ENCODE measurements at places on chromosomes 2 and 18. TPM values are rescaled to one million over a fixed set of nuclear protein-coding genes. Genes with fewer than 3 reads are reported as not detected.

DNA sequence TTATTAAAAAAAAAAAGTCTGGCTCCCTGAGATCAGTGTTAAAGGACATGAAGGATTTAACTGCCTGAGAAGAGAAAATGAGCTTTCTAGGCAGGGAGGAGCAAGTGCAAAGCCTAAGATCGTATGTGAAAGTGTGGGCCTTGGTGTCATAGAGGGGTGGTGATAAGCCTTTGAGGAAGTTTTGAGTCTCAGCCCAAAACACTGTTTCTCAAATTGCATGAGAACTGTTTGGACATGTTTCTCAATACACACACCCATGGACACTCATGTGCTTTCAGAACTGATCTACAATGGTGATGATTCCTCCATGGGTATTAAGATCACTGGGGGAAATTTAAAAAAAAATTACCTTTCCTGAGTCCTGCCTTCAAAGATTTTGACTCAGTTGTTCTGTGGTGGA, 336.7 kb upstream of the RND3 start:
- DNase-seq, result no peak

ARHGEF33 gene
- 2.3 TPM for total RNA-seq

DNA sequence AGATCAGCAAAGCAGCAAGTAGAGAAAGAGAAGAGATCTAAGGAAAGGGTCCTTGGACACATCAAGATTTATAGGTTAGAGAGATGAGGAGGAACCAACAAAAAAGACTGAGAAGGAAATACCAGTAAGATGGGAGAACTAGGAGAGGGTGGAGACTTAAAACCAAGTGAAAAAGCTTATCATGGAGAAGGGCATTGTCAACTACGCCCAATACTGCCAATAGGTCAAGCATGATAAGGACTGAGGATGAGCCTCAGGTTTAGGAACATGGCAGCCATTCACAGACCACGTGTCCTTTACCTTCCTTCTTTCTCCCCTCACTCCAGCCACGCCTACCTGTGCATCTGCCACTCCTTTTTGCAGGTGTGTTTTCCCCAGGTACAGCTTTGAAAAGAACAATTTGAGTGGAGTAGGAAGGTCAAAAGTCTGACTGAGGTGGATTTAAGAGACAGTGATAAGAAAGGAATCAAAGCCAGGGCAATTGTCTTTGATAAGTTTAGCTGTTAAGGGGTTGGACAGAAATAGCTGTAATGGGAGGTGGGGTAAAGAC, 238.7 kb downstream of the STK39 start:
- no peak for DNase-seq

- DNase-seq, result no peak
Observed at GRCh38 chr2:121993682-121994081, 238.2 kb downstream of the TSN start.

DNA sequence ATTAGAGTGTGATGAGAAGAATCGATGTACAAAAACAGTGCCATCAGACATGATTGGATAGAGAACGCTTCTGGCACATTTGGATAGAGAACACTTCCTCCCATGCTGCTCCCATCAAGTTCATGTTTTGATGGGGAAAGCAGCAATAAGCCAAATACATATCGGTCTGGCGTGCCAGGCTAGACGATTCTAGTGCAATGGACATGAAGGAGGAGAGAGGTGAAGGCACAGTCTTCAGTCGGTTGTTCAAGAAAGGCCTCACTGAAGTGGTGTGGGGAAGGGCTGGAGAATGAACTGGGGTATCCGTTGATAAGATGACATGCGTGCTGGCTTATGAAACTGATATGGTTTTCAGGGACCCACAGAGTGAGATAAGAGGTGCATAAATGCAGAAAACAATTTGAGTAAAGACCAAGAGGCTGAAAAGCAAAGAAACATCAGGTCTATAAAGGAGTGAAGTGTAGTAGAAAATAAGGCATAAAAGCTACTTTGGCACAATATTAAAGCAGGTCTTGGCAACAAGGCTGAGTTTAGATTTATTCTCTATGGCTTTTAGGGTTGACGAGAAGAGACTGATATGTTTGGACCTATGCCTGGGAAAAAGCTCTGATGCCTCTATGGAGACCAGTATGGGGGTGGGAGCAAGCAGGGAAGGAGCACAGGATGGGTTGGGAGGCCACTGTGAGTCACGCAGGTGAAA, 117.6 kb upstream of the PIEZO2 start:
- no peak for DNase-seq

- peak; percentile 44 for DNase-seq
Observed at GRCh38 chr2:54176577-54176976, 61.2 kb downstream of the ACYP2 start.

DNA sequence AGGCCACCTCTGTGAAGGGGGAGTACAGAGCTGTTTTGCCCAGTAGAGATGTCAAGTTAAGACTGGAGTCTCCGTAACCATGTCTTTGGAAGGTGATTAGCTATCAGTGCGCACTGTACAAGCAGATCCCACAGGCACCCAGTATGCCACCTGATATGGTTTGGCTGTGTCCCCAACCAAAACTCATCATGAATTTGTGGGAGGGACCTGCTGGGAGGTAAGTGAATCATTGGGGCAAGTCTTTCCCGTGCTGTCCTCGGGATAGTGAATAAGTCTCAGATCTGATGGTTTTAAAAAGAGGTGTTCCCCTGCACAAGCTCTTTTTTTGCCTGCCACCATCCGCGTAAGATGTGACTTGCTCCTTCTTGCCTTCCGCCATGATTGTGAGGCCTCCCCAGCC, 90.2 kb downstream of the ACTR2 start:
- DNase-seq, result no peak

TNS1 gene
- total RNA-seq, result 1,338 TPM

CHRNG gene
- total RNA-seq, result not detected

GRCh38 chr2:85133751-85134254, 611 bp downstream of the TCF7L1 start:
- peak; percentile 53 for DNase-seq

LHCGR gene
- not detected for total RNA-seq

SEC11C gene
- 40.0 TPM for total RNA-seq

- DNase-seq, result no peak
Observed at GRCh38 chr2:204437408-204437807, 107.9 kb upstream of the PARD3B start.
